Renal cortical epithelial cell (primary cell): ENCODE measurements at places on chromosomes 11 and 22. TPM values are rescaled to one million over a fixed set of nuclear protein-coding genes. Genes with fewer than 3 reads are reported as not detected.

The VSTM5 gene
- total RNA-seq, result 0.17 and 0.70 TPM in 2 replicates

- no peak for DNase-seq
These were observed 42.9 kb downstream of the TPBGL start for GRCh38 chr11:75283391-75283931.

DNA sequence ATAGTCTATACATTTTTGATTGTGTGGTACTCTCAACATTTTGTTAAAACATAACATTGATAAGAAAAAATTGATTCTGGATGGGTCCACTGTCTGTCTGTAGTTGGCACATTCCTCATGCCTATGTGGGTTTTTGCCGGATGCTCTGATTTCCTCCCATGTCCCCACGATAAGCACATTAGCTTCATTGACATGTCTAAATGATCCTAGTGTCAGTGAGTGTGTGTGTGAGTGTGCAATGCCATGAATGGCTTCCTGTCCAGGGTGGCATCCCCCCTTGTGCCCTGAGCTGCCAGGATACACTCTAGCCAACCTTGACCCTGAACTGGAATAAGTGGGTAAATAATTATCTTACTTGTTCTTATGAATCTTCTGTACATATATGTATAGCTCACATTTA is 5.4 kb downstream of the SFI1 start:
- DNase-seq, result no peak

DNA sequence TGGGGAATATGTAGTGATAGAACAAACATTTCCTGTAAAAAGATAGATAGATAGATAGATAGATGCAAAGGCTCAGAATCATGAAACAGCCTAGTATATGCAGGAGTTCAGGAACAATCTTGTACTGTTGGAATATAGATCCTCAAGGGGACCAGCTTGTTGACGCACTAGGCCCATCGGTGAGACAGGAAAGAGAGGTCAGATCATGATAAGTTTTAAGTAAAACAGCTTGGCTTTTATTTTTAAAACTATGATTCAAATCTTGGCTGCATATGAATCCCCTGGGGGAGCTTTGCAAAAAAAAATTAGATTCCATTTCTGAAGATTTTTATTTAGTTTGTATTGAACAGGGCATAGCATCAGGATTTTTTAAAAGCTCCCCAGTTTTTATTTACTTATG is 185.8 kb downstream of the TRPC6 start:
- DNase-seq, result no peak
